ENCODE measurements at places on chromosomes 11 and 22. TPM values are rescaled to one million over a fixed set of nuclear protein-coding genes. Genes with fewer than 3 reads are reported as not detected.

Gene SYT8
- polyA plus RNA-seq, result 0.54 TPM

DNA sequence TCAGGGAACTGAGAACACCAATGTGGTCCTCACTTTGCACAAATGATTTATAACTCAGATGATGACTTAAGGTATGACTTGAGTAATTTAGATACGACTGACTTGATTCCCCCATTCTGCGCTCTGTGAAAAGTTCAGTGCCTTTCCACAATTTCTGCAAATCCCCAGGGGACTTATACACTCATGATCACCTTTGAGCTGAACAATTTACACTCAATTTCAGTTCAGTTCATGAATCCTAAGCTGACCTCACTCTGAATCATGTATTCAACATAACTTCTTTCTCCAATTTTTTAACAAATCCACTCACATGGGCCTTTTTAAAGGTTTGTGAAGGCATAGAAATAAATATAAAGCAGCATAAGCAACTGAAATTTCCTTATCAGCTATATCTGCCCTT, 274.2 kb downstream of the FAM76B start:
- DNase-seq, result no peak

Gene PAX6
- 0.85 TPM for polyA plus RNA-seq

DNA sequence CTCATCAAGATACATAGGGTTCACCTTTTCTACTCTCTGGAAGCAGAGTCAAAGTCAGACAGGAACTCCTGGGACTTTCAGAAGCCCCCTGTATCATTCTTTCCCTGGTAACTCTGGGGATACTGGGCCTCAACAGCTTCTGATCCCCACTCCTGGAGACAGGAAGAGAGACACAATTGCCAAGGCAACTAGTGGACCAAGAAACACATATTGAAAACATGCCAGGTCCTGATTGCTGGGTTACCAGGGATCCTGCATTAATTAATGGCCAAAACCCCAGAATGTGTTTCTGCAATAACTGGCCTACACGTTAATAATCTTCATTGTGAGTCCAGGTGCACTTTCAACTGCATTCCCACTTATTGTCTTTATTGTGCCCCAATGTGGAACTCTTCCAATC, 260.8 kb upstream of the POU2AF2 start:
- DNase-seq, result no peak

Gene MMP13
- 0.10 TPM for polyA plus RNA-seq

- DNase-seq, result no peak
Measured at GRCh38 chr11:61123775-61124571, 21.7 kb downstream of the CD5 start.
